NCI-H1694 treated with DMSO at 0.1 percent for 48 hours (cell line): ENCODE measurements at places on chromosomes 2 and 18.

GRCh38 chr18:75023473-75023872, 185.5 kb downstream of the PTGR3 start:
- no peak for DNase-seq

GRCh38 chr18:7062811-7063210, 54.8 kb downstream of the LAMA1 start:
- DNase-seq = no peak

DNA sequence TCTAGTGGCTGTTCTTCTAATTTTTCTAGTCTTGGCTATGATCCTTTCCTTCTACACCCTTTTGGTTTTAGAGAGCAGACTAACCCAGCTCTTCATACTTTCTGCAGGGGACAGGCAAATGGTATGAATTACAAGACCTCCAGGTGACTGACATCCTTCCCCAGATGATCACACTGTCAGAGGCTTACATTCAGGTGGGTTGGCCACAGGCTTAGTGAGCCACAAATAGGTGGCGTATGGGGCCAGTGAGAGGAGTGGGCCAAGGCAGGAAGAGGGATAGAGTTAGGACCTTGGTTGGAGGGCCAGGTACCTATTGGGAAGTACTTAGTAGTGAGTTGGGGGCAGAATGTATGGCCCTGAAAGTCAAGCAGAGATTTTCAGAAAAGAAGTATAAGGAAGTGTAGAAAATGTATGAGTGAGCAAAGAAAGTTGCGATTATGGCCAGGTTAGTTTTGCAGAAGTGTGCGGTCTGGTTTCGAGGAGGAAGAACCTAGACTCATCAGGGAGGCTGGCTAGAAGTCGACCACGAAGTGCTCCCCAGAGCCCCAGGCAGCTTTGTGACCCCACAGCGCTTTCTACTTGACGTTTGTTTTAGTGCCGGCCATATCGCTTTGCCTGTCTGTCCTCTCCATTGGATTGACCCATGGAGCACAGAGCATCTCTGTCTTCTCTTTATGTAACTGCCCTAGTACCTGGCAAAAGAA, 20.0 kb downstream of the SFTPB start:
- no peak for DNase-seq

GRCh38 chr2:14650066-14650465, 17.5 kb downstream of the LRATD1 start:
- DNase-seq = no peak

- DNase-seq = no peak
These were observed 518.6 kb upstream of the MYT1L start for GRCh38 chr2:2849464-2850217.

- no peak for DNase-seq
These were observed 247.5 kb downstream of the TFCP2L1 start for GRCh38 chr2:121037480-121037879.

- no peak for DNase-seq
These were observed 92.7 kb upstream of the ASAP2 start for GRCh38 chr2:9113916-9114315.

GRCh38 chr2:2320486-2321199, 10.4 kb downstream of the MYT1L start:
- peak; percentile 93 for DNase-seq

GRCh38 chr2:200032895-200033294, 77.5 kb downstream of the MAIP1 start:
- DNase-seq = no peak
